ENCODE measurements at places on chromosomes 3 and 15.
A peak's percentile ranks its signal among the peaks of the same experiment; 100 is the strongest.

DNA sequence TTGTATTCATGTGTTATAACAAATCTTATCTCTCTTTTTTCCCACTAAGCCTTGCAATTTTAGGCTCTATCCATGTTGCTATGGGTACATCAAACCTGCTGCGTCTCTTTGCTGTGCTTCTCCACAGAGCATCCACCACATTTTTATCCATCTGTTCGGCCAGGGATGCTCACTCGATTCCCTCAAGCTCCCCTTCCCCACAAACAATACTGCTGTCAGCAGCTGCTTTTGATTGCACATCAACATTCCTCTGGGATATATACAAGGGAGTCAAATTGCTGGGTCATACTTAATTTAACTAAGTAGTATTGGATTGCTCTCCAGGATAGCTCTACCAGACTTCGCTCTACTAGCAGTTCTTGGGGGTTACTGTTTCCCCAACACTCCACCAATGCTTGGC is 36.8 kb downstream of the TMEM108 start:
- no peak for DNase-seq

GRCh38 chr3:173553635-173554280 is 156.2 kb downstream of the NLGN1 start:
- DNase-seq: peak; percentile 14

DNA sequence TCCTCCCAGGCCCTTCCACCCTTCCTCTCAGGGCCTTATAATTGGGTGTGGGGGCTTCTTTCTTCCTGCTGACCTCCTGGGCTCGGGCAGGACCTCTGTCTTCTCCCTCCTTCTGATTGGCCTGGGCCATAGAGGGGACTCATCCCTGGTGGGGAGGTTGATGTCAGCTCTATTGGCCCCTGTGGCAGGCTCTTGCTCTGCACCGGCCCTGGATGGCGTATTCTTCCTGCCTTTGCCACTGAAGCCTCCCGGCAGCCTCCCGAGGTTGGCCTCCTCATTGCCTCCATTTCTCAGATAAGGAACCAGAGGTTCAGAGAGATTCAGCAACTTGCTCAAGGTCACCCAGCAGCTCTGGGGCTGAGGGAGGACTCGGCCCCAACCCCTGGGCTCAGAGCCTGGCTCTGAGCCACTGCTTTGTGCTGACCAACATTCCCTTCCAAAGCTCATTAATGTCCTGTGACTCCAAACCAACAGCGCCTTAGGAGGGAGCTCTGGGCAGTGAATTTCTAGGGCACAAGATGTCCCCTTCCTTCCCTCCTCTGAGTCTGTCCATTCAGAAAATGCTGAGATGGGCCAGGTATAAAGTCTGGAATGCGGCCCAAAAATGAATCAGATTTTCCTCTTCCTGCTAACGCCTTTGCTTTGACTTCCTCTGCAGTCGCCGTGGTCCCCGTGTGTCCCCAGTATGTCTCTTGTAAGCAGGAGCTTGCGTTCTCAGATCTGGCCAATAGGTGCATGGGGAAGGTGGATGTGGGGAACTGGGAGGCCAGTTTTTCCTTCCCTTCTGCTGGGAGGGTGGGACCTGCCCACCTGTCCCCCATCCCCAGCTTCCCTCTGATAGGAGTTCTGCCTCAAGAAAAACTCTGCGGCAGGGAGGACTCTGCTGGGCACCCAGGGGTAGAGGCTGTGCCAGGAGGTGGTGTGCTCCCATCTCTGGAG is 74.2 kb downstream of the HMCES start:
- no peak for DNase-seq

DNA sequence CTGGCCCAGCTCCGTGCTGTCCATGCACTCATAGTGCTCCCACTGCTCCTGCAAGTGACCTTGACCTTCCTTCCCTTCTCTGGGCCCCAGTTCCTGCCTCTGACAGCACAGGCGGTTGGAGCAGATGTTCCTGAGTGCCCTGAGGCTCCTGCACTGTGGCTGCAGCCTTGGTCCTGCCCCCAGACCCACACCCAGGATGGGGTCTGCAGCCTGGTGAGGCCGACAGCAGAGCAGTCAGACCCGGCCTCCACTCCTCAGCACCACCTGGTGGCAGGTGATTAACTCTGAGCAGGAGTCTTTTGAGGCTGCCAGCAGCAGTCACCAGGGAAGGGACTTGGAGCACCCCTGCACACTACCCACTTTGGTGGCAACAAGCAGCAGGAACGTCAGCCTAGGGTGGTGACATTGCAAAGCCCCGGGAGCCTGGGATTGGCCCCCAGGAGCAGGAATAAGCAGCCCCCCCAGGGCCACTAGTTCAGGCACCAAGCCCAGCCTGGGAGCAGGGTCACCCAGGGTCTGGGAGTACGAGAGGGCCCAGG is 64.6 kb downstream of the CYP11A1 start:
- peak; percentile 38 for DNase-seq

DNA sequence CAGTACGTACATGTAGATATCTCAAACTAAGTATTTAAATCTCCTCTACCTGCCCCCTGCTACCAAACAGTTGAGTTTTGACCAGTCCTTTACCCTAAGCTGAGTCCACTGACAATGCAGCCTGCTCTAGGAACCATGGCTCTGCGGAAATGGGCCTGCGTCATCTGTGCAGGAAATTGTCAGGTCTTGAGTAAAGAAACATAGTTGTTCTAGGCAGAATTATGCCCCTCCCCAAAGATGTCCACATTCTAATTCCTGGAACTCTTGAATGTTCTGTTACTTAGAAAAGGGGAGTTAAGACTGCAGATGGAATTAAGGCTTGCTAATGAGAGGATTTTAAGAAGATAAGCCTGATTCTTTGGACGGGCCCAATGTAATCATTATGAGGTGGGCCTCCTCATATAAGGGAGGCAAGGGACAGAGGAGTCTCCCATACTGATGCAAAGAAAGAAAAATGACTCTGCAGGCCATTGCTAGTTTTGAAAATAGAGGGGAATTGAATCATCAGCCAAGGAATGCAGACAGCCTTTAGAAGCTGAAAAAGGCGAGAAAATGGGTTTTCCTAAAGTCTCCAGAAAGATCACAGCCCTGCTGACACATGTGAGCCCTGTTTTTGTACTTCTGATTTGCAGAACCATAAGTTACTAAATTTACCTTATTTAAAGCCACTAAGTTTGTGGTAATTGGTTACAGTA is 5.5 kb upstream of the VGLL3 start:
- no peak for DNase-seq

DNA sequence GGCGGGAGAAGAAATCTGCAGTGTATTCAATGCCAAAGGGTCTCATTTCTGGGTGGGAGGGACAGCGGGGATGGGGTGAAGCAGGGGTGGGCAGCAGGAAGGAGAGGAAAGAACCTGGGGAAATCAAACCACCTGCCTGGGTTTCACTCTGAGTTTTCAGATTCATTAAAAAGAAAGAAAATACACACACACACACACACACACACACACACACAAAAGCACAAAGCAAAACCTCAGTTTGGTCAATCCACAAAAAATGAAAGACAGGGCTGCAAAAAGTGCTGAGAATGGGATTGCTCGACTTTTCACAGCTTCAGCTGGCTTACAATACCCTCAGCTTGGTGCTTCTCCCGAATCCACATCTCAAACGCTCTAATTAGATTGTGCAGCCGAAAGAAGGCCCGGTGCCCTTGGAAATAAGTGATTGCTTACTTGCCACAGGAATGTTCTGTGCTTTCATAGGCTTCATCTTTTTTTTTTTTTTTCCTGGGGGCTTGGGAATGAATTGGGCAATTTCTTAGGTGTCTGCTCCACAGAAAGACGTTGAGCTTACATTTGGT is 370.5 kb downstream of the RORA start:
- no peak for DNase-seq

DNA sequence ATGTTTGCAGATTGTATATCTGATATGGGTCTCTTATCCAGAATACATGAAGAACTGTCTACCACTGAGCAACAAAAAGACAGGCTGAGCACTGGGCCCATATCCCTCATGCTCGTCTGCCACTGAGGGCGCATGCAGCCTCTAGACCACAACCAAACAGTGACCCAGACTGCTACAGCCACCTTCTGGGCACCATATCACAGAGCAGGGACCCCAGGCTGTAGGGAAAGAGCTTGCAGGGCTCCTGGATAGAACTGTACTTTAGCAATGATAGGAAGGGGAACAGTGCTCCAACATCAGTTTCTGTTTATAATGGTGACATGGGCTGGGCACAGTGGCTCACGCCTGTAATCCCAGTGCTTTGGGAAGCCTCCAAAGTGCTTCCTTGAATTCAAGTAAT is 40.2 kb upstream of the TMEM87A start:
- DNase-seq: no peak

DNA sequence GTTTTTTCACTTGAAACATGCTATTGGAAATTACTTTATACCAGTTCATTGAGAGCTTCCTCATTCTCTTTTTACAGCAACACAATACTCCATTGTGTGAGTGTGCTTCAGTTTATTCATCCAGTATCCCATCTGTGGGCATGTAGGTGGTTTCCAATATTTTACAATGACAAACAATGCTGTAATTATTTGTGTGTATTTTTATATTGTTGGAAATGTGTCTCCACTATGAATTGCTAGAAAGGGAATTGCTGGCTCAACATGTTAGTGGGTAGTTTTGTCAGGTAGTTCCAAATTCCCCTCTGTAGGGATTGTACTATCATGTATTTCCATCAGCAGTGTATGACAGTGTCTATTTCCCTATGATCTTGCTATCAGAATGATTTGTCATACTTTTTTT is 65.8 kb upstream of the MAGI1 start:
- no peak for DNase-seq

GRCh38 chr3:158489181-158489580 is 81.8 kb upstream of the MLF1 start:
- DNase-seq: no peak

DNA sequence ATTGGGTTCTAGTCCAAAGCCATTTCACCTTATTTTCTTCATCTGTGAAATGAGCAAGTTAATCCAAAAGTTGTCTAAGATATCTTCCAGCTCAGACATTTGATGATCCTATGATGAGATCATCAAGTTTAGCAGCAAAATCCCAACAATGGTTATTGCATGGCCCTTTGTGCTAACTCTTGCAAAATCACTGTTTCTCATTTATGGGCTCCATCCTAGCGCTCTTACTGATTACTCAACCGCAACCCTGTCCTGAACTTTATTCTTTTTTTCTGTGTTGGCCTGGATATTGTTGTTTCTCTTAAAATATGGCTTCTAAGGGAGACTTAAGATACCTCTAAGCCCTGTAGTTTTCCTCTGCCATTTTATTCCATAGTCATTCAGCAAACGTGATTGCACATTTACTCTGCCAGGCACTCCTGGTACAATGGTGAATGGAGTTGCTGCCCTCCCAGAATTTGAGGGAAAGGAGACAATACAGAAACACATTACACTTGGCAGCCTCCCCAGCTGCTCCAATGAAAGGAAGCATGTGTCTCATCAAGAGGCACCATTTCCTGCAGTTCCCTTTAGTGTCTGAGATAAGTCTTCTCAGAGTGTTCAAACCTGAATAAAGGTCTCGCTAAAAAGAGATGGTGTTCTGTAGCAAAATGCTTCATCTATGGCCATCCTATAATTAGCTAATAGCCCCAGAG is 4.4 kb downstream of the GXYLT2 start:
- DNase-seq: no peak

DNA sequence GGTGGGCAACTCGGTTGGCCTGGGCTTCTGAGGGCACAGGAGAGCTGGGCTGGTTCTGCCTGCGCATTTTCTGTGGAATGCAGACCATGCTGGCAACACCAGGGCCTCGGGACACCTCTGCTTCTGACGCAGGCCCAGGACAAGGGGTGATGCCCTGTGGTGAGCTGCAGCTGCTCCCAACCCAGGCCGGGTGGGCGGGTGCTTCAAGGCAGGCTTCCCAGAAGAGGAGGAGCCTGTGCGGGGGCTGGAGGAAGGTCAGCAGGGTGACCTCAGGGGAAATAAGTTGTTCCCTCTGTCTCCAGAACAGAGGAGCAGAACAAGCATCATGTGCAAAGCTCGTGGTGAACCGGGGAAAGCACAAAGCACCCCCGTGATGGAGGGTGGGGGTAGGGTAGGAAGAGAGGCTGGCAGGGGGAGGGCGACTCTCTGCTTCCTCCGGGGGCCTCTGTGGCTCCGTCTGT is 11.0 kb upstream of the PLXNA1 start:
- DNase-seq: no peak
